ENCODE measurements at places on chromosomes 7 and 10. TPM values are rescaled to one million over a fixed set of nuclear protein-coding genes. Genes with fewer than 3 reads are reported as not detected.

Gene ASL
- total RNA-seq, result 37.9 TPM

Gene SPDYE5
- not detected for total RNA-seq

Gene TEX47
- not detected for total RNA-seq

Gene ASAH2
- 2.3 TPM for total RNA-seq

Gene HTR7
- 22.9 TPM for total RNA-seq
